ENCODE measurements at places on chromosomes 7 and 10.

GRCh38 chr10:111560027-111560426 lies 483.2 kb downstream of the ADRA2A start:
- no peak for DNase-seq

GRCh38 chr10:529468-530230 lies 159.8 kb downstream of the DIP2C start:
- DNase-seq = no peak

GRCh38 chr7:63043657-63044543 lies 954.7 kb upstream of the ZNF722 start:
- no peak for DNase-seq

- DNase-seq = peak; percentile 67
Measured at GRCh38 chr10:59971915-59972314, 65.6 kb upstream of the CCDC6 start.

GRCh38 chr10:110547139-110547761 lies 20.2 kb upstream of the SMC3 start:
- DNase-seq = peak; percentile 68

GRCh38 chr10:100748231-100749058 lies 3.1 kb downstream of the PAX2 start:
- no peak for DNase-seq

DNA sequence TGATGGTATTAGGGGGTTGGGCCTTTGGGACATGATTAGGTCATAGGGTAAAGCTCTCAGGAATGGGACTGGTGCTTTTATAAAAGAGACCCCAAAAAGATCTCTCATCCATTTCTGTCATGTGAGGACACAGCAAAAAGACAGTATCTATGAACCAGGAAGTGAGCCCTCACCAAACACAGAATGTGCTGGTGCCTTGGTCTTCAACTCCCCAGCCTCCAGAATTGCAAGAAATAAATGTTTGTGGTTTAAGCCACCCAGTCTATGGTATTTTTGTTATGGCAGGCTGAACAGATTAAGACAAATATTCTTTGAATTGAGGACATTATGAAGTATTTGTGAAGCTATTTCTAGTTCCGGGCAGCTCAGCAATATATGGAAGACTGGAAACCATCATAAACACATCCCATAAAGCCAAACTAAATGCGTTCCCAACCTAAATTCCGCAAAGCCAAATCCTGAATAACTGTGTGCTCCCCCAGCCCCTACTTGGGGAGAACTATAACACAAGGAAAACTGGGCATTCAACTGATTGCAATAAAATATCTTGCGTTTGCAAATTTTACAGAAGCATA lies 153.7 kb downstream of the GALNT17 start:
- no peak for DNase-seq

DNA sequence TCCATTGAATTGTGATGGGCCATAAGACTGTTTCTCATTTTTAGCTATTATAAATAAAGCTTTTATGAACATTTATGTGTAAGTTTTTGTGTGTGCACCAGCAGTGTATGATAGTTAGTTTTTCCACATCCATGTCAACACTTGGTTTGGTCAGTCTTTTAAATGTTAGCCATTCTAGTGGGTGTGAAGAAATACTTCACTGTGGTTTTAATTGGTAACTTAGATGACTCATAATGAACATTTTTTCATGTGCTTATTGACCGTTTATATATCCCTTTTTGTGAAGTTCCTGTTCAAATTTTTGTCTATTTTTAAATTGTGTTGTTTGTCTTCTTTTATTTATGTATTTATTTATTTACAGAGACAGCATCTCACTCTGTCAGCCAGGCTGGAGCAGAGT lies 23.6 kb upstream of the PDK4 start:
- DNase-seq = no peak

GRCh38 chr7:142892951-142893350 lies 7.4 kb upstream of the TRPV6 start:
- no peak for DNase-seq

GRCh38 chr10:33966946-33967345 lies 632.5 kb upstream of the NRP1 start:
- no peak for DNase-seq

Data from iris pigment epithelial cell (primary cell).